ENCODE measurements at places on chromosomes 12 and 14.
A peak's percentile ranks its signal among the peaks of the same experiment; 100 is the strongest.

DNA sequence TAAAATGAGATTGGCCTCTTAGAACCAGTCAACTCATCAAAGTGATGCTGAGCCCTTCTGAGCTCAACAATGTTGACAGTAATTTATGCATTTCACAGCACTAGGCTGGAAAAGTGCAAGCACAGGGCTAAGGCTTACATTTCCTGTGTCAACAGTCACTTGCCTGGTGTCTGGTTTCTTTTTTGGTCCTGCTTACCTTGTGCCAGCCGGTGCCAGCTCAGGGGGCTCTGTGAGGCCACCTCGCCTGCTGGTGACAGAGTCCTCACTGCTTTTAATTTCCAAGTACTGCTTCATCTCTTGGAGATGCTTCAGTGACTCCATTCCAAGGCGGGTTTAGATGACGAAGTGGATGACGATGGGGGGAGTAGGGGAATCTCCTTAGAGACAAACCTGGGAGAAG, 53.1 kb upstream of the KCNA1 start:
- DNase-seq, result no peak

- DNase-seq, result no peak
These were observed 183.8 kb downstream of the STXBP6 start for GRCh38 chr14:24866067-24866639.

GRCh38 chr12:52971679-52972329, 22.9 kb downstream of the KRT18 start:
- DNase-seq, result peak; percentile 45

DNA sequence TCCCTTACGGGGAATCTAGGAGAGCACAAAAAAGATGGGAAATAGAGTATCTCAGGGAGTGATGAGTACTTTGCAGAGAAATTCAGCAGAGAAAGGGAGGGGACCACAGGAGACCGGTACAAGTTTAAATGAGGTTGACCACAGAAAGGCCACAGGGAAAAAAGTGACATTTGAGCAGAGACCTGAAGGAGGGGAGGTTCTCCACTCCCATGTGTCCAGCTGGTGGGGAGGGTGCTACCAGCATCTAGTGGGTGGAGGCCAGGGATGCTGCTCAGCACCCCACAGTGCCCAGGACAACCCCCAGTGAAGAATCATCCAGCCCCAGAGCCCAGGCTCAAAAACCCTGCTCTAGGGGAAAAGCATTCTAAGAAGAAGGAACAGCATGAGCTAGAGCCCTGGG, 34.6 kb downstream of the TESC start:
- DNase-seq, result no peak

GRCh38 chr14:91048265-91048664, 12.2 kb downstream of the RPS6KA5 start:
- no peak for DNase-seq

Data from fibroblast of mammary gland (primary cell).